Activated T-cell treated with anti-CD3 and anti-CD28 coated beads, Interleukin-2, amount 50 U/mL, for 48 hours (primary cell): ENCODE measurements at places on chromosomes 7 and 10.

- no peak for DNase-seq
Observed at GRCh38 chr10:7161484-7162250, 249.2 kb downstream of the SFMBT2 start.

DNA sequence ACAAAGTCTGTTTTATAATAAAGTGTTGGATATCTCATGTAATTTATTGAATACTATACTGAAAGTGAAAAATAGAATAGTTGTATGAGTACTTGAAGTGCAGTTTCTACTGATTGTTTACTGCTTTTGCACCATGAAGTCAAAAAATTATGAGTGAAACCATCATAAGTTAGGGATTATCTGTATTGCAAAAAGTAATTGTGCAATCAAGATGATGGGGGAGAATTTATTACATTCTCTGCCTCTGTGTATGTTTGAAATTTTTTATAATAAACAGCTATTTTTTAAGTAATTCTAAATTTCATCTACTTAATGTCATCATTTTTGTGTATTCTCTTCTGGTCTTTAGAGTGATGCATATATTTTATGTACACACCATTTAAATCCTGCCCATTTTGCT is 47.2 kb upstream of the TMEM273 start:
- no peak for DNase-seq

- DNase-seq, result no peak
Observed at GRCh38 chr7:31500656-31501055, 13.2 kb upstream of the ITPRID1 start.

DNA sequence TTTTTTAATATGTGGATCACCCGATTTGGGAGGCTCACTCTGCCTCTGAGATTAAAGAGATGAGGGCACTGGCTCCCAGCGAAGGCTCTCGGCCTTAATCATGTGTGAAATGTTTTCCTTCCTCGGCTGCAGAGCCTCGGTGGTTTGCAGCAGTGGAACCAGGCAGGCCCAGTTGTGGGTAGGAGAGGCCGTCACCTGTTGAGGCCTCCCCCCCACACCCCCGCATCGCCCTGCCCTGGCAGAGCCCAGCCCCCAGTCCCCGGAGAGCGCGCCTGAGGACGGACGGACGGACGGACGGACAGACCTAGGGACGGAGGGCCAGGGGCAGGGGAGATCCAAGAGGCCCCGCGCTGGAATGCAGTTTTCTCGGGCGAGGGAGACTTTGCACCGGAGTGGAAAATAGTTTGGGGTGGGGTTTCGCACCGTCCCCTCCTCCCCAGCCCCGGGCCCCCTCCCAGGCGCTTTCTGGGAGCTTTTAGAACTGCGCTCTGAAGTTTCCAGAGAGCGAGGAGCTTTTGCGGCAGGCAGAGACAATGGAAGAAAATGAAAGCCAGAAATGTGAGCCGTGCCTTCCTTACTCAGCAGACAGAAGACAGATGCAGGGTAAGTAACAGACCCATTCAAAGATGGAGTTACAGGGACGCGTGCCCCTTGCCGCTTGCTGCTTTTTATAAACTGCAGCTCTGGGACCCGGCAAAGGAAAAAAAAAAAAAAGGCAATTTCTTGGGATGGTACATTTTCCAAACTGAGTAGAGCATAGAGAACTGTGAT is at the start of gene KIAA1217:
TSS of gene KIAA1217 (plus strand) at position 478 of the 771 bp plus-strand sequence. CDS start at position 534, 56 bp downstream.
- peak; percentile 20 for DNase-seq

DNA sequence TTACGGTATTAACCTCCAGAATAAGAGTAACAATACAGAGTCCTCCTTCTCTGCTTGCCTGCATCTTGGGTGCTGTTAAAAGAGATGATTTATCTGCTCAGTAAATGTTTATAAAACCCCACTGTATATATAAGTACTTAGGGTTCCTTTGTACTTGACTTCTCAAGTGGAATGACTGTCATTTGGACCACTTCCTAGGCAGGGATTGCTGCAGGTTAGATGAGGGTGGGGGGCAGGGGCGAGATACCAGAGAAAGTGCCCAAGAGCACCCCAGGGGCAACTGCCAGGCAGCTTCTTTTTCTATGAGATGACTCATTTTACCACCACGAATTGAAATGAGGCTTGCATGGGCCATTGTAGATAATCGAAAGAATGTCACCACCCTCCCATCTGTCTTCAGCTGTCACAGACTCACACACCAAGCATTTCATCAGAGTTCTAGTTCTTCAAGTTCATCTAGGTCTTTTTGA is 421.9 kb upstream of the GALNT17 start:
- DNase-seq, result no peak
